Stimulated activated CD4-positive, alpha-beta T cell treated with anti-CD3 and anti-CD28 coated beads, Interleukin-15, amount 100 ng/mL, for 48 hours (primary cell): ENCODE measurements at places on chromosomes 7 and 10.

- no peak for DNase-seq
These were observed 8.1 kb downstream of the CNPY1 start for GRCh38 chr7:155538293-155538692.

DNA sequence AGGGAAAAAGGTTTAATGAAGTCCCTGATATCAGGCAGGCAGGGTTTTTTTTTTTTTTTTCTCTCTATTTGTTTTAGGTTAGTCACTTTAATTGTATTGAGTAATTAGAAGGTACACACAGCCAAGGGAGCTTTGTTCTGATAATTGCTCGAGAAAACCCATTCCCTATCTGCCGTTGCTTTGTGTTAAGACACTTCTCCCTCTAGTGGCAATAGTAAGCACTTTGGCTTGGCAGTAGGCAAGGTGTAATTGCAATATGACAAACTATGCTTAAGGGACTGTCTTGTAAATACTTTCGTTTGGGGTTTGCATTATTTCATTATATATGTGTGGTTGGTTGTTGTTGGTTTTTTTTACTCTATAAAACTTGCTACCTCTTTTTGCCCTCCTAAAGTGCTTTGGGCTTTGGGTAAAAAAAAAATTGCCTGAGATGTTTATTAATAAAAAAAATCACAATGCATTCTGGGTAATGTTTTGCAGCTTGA, 113.4 kb downstream of the BTRC start:
- DNase-seq, result peak; percentile 8

DNA sequence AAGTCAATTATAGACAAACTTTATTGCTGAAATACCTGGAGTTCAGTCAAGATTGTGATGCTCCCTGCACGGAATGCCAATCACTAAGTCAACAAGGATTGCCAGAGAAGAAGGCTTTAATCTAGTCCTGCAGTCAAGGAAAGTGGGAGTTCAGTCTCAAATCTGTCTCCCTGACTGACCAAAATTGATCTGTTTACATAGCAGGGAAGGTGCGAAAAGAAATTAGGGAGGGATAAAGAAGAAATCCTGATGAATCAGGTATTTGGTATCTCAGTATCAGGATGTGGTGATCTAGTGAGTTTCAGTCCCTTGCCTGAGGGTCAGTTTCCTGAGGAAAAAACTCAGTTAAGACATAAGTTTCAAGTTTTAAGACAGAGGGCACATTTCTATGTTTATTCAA, 2.1 kb upstream of the AKR1D1 start:
- DNase-seq, result no peak

DNA sequence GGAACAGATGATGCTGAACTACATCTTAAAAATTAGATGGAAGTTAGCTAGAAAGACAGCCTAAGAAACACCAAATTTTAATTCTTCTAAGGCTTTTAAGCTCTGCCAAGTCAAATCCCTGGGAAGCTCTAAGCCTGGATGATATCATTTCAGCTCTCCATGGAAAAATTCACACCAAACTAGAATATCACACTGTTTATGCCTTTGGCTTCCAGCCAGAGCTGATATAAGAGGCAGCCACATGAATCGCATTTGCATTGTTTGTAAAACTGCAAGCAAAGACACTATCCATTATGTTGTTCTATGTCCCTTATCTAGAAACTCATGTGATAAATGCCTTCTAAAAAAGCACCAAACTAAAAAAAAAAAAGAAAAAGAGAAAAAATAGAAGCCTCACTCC, 430.4 kb downstream of the GRID1 start:
- DNase-seq, result no peak

DNA sequence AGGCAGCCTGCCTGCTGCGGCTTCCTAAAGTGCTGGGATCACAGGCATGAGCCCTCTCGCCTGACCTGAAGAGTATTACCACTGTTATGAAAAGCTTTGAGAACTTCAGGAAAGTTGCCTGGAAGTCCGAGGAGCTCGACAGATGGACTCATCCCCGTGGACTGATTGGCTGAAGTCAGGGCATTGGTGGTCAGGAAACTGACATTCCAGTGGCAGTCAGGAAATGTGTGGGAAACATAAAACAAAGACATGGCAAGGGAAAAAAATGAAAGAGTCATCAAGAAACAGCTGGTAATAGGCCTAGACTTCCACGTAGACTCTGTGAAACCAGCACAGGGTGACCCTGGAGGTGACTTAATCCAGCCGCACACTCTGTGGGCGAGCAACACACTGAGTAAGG, 123.3 kb downstream of the CDH23 start:
- no peak for DNase-seq

DNA sequence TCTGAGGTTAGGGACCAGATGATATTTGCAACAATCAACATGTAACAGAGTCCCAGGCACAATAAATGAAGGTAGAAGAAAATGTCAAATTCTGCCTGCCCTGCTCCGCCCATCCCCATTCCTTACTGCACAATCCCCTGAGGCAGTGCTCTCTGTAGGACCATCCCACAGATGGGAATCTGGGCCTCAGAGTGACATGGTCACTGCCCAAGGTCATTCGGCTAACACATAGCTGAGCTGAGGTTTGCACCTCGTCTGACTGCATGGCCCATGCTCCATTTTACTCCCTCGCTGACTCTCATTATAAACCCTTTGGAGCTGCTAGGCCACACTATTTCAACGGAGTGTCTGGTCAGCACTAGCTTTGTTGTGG, 1.2 kb downstream of the HOGA1 start:
- no peak for DNase-seq

GRCh38 chr7:105127179-105127578, 113.2 kb downstream of the KMT2E start:
- DNase-seq, result no peak

- DNase-seq, result no peak
These were observed 48.7 kb upstream of the DYNC1I1 start for GRCh38 chr7:95723583-95724180.

DNA sequence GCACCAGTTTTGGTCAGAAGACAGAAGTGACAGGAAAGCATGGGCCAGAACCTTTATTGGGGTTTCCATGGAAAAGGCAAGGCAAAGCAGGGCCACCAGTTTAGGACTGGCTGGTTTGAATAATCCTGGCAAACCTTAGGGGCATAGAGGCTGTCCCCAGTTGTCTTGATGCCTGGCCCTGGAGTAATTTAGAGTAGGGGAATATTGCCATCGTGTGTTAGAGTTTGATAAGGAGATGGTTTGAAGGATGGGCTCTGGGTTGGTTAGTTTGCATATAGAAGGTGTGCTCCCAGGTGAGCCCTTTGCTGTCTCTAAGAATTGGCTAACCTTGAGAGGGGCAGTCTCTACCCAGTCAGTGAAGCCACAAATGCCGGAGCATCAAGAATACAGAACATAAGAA, 79.6 kb downstream of the ZNF777 start:
- no peak for DNase-seq

GRCh38 chr10:101611096-101611905, 23.2 kb downstream of the DPCD start:
- no peak for DNase-seq

DNA sequence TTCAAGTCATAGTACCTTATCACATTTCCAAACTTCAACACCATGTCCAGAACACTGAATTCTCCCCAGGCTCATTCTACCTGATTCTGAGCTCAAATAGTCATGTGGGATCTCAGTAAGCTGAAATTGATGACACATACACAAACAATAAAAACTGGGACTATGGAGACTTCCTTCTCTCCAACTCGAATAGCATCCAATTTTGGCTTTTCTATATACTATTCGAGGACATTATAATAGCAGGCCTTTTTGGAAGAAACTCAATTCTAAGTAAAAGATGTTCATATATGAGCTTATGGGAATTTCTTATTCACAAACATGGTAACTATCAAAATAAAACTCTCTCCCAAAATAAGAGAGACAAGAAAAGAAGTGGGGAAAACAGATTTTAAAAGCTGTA, 551 bp upstream of the TAS2R40 start:
- DNase-seq, result no peak

DNA sequence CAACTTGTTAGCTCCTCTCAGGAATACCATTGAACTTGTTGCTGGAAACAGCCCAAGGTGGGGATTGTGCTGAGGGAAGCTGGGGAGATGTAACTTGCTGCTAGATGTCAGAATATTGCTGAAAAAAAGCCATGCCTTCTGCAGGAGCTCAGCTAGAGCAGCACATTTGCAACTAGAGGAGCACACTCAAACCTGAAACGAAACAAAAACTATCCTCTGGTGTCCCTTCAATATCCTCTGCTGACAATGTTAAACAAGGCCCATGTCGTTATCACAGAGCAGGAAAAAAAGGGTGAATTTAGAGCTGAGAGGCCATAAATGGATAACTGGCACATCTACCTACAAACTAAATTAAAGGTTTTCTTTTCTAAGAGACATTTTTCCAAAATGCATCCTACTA, 53.7 kb upstream of the MACC1 start:
- DNase-seq, result no peak

GRCh38 chr10:49140304-49141177, 6.7 kb upstream of the FAM170B start:
- no peak for DNase-seq

DNA sequence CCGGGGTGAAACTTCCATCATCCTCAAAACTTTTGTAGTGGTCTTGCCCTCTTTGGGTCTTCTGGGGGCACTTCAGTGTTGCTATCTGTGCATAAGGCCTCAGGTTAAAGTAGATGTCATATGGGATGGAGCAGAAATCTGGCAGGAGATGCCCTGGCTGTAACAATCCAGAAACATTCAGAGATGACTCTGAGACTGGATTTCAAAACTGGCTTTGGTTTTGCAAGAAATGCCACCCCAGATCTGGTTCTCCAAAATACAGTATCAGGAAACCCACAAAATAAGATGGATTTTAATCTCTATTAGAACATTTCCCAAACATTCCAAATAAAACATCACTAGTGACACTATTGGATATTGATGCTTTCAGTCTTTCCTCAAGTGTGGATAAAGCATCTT, 191.5 kb downstream of the REEP3 start:
- no peak for DNase-seq

DNA sequence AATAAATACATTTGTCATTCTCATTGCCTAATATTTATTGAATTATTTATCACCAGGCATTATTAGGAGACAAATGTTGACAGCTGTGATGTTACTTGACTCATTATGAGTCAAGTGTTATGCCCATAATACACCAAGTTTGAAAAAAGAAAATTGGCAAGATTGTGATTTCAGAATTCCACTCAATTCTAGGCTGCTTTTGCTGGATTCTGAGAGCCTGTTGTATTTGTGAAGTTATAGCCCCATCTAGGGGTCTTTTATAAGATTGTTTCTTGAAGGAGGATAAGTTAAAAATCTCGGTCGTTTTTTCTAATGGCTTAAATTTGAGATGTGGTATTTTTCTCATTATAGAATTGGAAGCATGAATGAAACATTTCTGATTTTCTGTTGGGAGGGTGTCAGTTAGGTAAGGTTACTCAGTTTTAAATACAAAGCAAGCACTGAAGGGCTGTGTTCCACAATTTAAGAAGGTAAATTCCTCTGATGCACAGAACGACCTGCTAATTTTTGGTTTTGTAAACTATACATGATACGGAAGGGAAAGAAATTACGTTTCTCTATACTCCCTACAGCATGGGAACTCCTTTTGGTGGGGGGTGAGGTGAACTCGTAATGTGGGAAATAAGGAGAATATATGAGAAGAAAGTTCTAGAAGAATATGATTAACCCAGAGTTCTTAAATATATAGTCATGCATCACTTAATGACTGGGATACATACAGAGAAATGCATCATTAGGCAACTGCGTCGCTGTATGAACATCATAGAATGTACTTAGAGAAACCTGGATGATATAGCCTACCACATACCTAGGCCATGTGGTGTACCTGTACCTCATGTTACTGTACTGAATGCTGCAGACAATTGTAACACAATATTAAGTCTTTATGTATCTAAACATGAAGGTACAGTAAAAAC, 2.6 kb downstream of the STK31 start:
- no peak for DNase-seq

- no peak for DNase-seq
These were observed 42.9 kb upstream of the CTBP2 start for GRCh38 chr10:125203186-125203800.

- no peak for DNase-seq
These were observed 96.4 kb downstream of the CALD1 start for GRCh38 chr7:134875867-134876266.

DNA sequence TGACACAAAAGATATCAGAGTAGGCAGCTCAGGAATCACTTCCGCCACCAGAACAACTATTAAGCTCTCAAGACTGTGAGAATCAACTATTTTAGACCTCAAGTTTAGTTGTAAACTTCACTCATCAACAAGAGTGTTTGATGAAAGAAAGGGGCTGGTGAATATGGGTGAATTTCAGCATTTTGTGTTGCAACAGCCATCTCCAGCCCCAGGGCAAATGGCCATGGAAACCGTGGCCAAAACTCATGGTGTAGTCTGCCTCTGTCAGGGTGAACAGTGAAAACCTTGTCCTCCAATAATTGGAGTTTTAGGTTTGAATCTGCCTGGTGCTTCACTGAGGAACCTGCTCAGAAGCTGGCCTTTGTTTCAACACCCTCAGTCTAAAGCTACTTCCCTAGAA, 60.0 kb downstream of the POLR1F start:
- no peak for DNase-seq

- DNase-seq, result no peak
These were observed 280.2 kb downstream of the GRM8 start for GRCh38 chr7:126972571-126972970.

DNA sequence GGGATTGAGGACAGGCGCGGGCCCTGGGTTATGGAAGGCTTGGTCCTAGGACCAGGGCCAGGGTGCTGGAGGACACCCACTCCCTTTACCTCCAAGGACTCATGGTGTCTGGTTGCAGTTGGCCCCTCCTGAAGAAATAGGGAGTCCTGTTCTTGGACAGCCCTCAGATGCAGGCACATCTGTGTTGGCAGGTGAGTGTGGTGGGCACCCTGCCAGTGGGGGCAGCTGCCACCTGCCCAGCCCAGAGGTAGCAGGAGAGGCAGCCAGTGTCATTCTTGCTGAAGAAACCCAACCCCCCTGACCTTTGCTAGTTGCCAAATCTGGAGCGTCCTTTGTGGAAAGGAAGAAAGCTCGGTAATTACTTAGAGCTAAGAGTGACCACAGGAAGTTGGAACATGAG, 8.3 kb downstream of the GALNT17 start:
- DNase-seq, result no peak

DNA sequence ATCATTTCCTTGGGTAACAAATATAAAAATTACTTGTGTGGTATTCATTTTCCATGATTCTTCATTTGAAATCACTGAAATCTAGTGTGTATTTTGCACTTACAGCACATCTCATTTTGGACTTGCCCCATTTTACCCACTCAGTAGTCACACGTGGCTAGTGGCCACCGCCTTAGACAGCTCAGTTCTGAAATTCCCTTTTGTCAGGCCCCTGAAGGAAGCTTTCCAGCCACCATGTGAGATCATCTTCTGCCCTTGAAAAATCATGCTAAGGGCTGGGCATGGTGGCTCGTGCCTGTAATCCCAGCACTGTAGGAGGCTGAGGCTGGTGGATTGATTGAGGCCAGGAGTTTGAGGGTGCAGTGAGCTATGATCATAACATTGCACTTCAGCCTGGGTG, 79.3 kb downstream of the PLXDC2 start:
- DNase-seq, result no peak

- DNase-seq, result no peak
These were observed 3.2 kb upstream of the EEPD1 start for GRCh38 chr7:36149694-36150452.

- no peak for DNase-seq
These were observed 72.1 kb upstream of the NANOS1 start for GRCh38 chr10:118957443-118957825.

GRCh38 chr7:139479620-139480019, 3.9 kb downstream of the KLRG2 start:
- no peak for DNase-seq

GRCh38 chr10:70931168-70931815, 42.9 kb upstream of the PCBD1 start:
- no peak for DNase-seq
